ENCODE measurements at places on chromosomes 3 and 15.

DNA sequence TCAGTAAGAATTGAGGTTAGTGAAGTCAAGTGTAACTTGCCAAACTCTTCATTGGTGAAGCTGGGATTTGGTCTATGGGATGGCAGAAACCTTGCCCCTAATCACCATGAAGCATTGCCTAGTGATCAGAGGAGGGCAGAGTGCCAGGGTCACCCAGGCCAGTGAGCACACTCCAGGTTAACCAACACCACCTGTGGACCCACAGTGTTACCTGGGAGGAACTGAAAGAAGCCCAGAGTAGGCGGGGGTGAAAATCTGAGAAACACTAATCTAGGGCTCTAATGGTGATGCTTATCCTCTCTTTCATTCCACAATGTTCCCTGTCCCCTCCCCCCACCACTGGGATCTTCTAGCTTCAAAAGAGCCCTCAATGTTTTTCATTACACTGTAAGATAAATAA is 372.8 kb downstream of the CTNNB1 start:
- no peak for DNase-seq

DNA sequence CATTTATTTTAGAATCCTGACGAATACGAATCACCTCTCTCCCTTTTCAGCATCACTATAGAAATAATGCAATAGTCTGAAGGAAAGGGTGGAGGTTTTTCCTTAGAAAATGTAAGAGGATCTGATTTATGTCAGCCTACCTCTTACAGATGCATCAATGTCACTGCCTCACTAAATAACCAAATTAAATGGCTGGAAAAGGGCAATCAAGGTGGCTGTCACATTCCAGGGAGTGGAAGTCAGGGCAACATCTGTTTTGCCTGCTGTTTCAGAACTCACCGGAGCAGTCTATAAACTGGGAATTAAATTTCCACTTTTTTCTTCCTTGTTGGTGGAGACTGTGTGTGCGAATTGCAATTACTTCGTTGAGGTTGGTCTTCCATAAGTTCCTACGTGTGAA is 299.3 kb upstream of the PDZRN3 start:
- DNase-seq, result no peak

GRCh38 chr3:128372281-128372680 is 94.4 kb downstream of the DNAJB8 start:
- DNase-seq, result no peak

GRCh38 chr3:52146811-52147210 is 7.4 kb downstream of the POC1A start:
- DNase-seq, result no peak

DNA sequence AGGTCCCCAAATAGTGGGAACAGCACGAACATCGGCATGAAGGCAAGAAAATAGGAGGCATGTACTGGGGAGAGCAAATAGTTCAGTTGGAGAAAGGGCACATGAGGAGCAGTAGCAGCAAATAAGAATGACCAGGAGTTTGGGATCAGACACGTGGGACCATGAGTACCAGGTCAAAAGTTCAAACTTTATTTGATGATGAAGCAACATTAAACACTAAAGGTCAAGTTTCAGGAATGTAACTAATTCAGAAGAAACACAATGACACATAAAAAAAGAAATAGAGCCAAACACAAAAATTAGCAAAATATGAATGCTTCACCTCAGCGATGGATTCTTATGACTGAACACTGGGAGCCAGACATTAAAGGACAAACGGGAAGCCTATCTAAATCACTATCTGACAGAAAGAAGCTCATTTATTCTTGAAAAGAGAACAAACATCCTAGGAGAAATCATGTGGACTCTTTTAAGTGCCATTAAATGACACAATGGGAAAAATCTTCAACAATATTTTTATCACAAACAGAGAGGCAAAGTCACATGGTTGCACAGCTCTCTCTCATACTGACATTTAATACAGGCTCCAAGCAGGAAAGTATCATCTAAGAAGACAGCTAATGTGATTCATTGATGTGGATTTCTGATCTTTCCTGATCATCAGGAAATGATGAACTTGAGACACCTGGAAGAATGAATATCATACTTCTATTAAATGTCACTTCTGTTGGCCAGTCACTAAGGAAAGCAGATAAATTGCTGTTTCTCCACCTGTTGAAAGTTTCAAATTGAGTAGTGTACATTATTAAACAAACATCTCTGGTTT is 216.9 kb upstream of the THBS1 start:
- no peak for DNase-seq

DNA sequence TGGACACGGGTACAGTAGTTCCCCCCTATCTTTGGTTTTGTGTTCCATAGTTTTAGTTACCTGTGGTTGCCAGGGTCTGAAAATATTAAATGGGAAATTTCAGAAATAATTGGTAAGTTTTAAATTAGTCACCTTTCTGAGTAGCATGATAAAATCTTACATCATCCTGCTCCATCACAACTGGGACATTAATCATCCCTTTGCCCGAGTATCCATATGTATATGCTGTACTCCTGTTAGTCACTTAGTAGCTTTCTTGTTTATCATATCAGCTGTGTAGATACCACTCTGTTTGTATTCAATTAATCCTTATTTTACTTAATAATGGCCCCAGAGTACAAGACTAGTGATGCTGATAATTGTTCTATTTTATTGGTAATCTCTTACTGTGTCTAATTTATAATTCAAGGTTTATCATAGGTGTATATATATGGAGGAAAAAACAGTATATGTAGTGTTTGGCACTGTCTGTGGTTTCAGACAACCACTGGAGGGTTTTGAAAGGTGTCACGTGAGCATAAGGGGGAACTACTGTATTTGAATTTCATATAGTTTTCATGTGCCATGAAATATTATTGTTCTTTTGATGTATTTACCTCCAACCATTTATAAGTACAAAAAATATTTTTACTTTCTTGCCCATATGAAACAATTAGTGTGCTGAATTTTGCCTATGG is 41.4 kb downstream of the CTDSPL2 start:
- DNase-seq, result no peak

- no peak for DNase-seq
Observed at GRCh38 chr15:101264911-101265641, 12.2 kb downstream of the SELENOS start.

DNA sequence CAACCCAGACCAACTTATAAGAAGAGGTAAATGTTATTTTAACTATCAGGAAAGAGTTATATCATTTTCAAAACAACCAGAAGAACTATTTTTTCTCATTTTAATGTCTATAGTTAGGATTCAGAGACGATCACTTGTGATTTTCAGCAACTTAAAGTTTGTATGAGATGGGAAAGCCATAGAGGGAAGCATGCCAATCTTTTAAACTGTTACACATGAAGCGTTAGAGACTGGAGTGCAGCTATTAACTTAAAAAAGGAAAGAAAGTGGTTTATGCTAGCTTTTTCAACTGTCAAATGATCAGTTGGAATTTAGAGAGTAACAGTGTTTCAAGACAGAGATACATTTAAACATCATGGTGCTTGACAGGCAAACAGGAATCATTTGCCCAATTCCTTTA is 91.7 kb upstream of the LPP start:
- DNase-seq, result no peak

GRCh38 chr15:92102395-92102755 is 248.9 kb downstream of the SLCO3A1 start:
- DNase-seq, result no peak

GRCh38 chr15:32786906-32787305 is 69.1 kb downstream of the GREM1 start:
- DNase-seq, result no peak

GRCh38 chr3:8759038-8759707 is 10.2 kb downstream of the OXTR start:
- no peak for DNase-seq

GRCh38 chr3:106428565-106428994 is 559.8 kb upstream of the CBLB start:
- no peak for DNase-seq

DNA sequence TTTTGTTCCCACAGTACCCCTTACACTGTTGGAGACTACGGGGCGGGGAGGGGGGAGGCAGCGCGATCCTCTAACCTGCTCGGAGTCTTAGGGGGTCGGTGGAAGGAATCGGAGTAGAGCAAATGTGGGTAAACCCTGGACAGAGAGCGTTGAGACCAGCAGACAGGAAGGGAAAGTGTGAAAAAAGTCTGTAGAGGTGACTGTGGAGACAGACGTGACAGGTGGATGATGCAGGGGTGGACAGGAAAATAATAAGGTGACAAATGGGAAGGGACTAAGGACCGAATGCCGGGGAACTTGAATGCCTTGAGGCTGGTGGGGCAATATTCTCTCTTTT is 424 bp downstream of the EAF2 start:
- DNase-seq, result no peak

- no peak for DNase-seq
Observed at GRCh38 chr3:66567077-66567476, 66.3 kb upstream of the LRIG1 start.

GRCh38 chr3:171688002-171688401 is 122.3 kb downstream of the PLD1 start:
- no peak for DNase-seq

- no peak for DNase-seq
Observed at GRCh38 chr15:57337868-57338411, 38.4 kb upstream of the CGNL1 start.

- DNase-seq, result no peak
Observed at GRCh38 chr3:13023235-13023970, 49.8 kb downstream of the IQSEC1 start.

- no peak for DNase-seq
Observed at GRCh38 chr3:154059833-154060232, 61.4 kb upstream of the ARHGEF26 start.

DNA sequence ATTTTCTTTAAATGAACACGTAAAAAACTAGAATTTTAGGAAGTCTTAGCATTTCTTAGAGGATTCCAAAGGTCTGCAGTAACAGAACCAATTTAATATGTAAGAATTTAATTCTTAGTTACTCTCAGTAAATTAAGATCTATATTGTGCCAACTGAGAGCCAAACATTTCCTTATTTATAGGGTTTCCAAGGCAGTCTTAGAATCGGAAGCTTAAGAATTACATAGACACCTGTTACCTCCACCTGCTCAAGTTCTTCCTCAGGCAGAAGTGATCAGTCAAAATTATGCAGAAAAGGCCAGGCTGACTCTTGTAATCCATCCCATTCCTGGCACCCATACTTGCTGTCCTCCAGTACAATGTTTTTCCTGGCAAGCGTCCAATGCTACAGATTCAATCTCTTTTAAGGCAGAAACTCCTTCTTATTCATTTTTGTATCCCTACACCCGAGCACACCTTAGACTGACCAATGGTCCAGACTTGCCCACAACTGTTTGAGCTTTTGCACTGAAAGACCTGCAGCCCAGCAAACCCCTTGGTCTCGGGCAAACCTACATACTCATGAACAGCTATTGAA is 64.3 kb downstream of the NCEH1 start:
- no peak for DNase-seq
